K562 (cell line): ENCODE measurements at places on chromosomes 1 and 21. TPM values are rescaled to one million over a fixed set of nuclear protein-coding genes. Genes with fewer than 3 reads are reported as not detected.
A peak's percentile ranks its signal among the peaks of the same experiment; 100 is the strongest.

GRCh38 chr21:29194847-29195246 lies 64.4 kb downstream of the MAP3K7CL start:
- DNase-seq = no peak

DNA sequence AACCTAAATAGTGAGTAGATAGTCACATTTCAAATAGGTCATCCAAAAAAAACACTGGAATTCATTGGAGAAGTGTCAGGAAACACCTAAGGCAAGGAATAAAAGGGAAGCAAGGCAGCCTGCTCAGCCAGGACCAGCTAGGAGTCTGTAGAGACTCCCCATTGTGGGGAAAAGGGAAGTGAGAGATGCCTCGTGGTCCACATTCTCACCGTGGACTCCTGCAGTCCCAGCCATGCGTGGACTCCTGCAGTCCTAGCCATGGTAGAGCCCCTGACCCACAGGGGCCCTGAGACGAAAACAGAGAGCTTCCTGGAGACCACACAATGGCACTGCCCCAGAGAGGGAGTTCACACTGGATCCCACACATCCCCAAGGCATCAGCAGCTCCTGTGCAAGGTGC lies 97.5 kb downstream of the LRIG2 start:
- no peak for DNase-seq

DNA sequence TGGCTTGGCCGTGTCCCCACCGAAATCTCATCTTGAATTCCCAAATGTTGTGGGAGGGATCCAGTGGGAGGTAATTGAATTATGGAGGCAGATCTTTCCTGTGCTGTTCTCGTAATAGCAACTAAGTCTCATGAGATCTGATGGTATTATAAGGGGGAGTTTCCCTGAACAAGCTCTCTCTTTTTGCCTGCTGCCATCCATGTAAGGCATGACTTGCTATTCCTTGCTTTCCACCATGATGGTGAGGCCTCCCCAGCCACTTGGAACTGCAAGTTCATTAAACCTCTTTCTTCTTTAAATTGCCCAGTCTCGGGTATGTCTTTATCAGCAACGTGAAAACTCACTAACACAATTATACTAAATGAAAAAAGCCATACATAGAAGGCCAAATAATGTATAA lies 101.3 kb upstream of the LYPLAL1 start:
- no peak for DNase-seq

DNA sequence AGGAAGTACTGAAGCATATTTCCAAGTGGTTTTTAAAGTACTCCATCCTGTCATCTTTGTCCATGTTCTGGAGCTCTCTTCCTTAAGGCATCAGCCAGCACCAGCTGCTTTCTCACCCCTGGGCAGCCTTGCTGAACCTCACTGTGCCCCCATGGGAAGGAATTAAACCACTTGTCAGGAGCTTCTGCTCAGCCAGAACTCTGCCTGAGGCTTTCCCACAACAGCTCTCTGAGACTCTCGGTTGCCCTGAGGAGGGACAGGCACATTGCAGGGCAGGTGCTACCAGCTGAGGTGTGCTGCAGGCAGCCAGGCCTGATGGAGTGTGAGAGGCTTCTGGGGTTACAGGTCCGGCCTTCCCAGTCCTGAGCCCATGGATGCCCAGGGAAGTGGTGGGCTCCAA lies 30.9 kb downstream of the FAM163A start:
- DNase-seq = no peak

DNA sequence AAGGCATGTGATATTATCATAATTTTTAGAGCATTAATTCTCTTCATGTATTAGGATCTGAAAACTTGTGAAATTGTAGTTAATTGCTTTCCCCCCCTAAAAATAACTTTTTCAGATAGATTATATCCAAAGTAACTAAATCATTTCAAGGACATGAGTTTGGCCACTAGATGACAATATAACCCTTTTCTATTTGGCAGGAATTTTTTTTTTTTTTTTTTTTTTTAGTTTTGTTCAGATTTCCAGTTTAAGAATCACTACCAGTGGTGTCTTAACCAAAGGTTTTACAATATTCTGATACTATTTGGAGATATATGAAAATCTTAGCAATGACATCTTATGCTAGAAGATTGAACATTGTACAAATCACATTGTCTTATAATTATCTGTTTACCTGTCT lies 370.8 kb downstream of the AMY1C start:
- DNase-seq = no peak

GRCh38 chr1:155777582-155777981 lies 79.4 kb downstream of the GON4L start:
- no peak for DNase-seq

DNA sequence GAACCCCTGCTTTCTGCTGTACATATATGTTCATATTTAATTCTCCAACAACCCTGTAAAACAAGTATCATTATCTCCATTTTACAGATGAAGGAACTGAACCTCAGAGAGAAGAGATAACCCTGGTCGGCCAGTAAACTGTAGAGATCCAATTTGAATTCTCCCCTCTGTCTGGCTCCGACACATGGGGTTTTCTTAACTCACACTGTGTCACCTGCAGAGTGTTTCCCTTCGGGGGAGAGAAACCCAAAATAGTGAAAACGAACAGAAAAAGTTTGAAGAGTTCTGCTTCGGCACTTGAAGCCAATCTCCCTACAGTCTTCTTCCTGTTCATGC lies 17.4 kb upstream of the BCAR3 start:
- DNase-seq = no peak

DNA sequence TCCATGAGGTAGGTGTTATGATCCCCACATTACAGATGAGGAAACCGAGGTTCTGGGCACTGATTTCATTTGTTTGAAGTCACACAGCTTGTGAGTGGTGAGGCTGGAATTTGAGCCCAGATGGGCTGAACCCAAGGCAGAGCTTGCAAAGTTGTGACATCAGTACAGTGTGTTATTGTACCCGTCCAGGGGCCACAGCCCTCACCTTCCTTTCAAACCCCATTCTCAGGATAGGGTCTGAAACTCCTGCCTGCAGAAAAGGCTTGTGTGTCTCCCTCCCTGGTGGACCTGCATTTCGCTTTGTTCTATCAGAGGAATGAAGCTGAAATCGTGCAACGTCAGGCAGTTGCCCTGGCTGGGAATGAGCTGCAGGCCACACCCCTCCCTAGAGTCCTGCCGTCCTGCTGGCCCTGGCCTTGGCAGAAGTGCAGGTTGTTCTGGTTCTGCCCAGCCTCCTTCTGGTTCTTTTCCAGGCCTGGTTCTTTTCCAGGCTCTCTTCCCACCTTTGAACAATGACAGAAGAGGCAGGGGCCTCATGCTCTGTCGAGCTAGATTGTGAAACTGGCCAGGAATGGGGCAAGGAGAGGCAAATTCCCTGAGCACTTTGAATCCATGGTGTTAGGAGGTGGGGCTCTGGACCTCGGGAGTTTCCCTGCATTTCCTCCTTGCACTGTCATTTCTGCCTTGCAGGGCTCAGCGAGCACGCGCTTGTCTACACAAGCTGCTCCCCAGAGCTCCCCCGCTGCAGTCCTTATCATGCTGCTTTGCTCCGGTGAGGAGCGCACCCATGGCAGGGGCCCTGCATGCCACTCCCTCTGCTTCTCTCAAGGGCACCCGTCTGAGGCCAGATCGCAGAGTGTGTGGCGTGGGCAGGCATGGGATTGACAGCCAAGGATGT lies 8.2 kb upstream of the MYOM3 start:
- no peak for DNase-seq

DNA sequence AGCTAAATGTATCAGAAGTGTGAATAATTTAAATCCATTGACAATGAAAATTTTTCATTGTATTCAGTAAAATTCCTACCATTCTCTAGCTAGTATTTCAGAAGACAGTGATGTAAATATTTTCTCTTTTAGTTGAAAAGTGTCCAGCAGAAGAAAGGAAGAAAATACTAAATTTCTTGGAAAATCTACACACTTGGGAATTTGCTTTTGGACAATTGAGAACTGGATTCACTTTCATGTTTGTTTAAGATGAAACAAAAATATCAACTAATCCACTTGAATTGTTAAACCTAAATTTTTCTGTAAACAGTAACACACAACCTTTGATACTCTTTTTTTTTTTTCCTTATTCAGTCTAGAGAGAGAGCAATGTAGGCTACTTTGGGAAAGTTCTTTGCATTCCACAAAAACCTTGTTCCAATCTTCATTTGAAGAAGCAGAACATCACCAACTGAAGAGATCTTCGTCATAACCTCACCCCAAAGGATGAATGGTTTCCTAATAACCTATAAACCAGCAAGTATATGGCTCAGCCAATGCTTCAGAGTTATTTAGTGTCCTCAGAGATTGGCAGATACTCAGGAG lies 155.1 kb upstream of the GORAB start:
- DNase-seq = no peak

DNA sequence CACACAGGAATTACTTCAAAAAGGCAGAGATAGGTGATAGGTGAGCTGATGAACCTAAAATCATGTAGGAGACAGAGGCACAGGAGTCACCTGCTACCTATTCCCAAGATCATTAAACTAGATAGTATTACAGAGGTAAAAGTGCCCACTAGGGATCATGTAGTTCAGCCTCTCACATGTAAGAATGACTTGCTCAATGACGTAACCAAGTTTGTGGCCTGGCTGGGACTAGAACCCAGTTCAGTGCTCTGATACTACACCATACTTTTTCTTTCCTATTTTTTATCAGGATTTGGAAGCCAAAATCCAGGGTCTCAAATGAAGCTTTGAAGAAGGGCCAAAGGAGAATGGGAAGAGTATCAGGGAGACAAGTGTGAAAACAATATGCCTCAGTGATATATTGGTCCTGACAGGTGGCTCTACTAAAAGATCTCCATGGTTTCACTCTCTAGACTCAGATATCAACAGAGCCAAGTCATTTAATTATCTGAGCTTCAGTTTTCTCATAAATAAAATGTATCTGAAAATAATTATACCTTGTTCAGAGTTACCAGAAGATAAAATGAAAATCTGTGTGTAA lies 87.3 kb upstream of the SLFNL1 start:
- DNase-seq = no peak

DNA sequence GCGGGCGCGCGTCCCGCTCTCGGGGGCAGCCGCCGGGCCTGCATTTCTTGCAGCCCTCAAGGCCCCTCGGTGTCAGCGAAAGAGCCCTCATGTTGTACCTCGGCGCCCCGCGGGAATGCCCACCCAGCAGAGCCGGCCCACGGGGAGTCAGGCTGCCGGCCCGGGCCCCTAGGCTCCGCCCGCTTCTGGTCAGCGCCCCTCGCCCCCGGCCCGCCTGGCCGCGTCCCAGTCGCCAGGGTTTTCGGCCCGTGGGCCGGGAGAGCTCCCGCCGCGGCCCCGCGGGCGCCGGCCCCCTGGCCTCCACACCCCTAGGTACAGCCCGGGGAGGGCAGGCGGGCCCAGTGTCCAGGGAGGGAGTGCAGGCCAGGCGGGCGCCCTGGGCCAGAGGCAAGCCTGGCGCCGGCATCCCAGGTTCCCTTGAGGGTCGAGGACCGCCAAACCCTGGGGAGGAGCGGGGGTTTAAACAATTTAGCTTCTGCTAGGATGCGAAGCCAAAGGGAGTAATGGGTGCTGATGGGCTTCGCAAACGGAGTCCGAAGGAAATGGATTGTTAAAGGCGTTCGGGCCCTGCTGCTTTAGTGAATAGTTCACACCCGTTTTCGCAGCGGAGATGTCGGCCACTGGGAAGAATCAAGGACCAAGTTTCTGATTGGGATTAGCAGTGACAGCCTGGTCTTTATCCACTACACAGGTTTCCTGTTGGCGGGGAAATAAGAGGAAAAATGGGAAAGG lies 486 bp upstream of the KCNA3 start:
- no peak for DNase-seq

Gene DEPDC1
- 24.0 and 25.2 TPM in 2 replicates for total RNA-seq

- no peak for DNase-seq
Measured at GRCh38 chr1:103489935-103490334, 35.6 kb upstream of the RNPC3 start.

- no peak for DNase-seq
Measured at GRCh38 chr21:44967082-44968047, 27.5 kb downstream of the SLX9 start.

Gene CDCP2
- not detected in 2 replicates for total RNA-seq

DNA sequence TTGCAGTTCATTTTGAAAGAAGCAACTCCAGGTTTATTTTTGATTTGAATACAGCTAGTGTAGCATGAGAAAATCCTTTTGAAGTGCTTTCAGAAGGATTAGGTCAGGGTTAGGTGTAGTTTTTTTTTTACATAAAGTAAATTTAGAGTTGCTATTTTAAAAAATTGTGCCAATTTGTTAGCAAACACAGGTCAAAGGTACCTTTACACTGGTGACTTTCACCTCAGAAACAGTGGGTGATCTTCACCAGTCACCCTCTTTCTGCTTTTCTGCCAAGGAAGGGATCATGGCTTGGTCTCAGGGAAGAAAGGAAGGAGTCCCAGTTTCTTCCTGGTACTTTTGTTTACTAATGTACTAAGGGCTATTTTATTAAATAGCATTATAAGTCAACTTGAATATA lies 111.5 kb downstream of the SDCCAG8 start:
- DNase-seq = no peak

GRCh38 chr1:76138217-76138616 lies 63.7 kb downstream of the ST6GALNAC3 start:
- DNase-seq = no peak

Gene IGSF9
- total RNA-seq = 0.29 and 0.34 TPM in 2 replicates

DNA sequence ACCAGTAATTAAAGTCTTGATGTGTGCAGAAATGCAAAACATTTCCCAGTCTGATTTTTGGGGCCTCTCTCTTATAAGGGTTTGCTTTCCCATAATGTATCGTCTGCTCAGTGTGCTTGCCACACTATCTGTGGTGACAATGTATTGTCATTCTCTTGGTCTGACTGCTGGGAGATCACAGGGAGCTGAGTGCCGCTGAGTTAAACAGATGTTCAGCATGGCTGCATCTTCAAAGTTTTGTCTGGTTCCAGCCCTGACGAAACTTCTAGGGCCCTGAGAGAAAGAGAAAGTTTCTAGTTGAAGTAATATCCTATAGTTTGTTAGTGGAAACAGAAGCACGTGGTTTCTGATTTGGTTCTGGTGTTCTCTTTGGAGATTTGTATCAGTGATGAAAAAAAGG lies 42.6 kb downstream of the DNM3 start:
- DNase-seq = no peak

Gene ADAM30
- not detected in 2 replicates for total RNA-seq

Gene TMEM269
- 0.27 and 0.34 TPM in 2 replicates for total RNA-seq

- no peak for DNase-seq
Measured at GRCh38 chr1:184595596-184595995, 159.1 kb downstream of the EDEM3 start.

Gene ALPL
- total RNA-seq = 0.22 and 0.38 TPM in 2 replicates

- DNase-seq = no peak
Measured at GRCh38 chr1:2322065-2322571, 69.2 kb downstream of the MORN1 start.

Gene C1orf87
- total RNA-seq = not detected in 2 replicates

DNA sequence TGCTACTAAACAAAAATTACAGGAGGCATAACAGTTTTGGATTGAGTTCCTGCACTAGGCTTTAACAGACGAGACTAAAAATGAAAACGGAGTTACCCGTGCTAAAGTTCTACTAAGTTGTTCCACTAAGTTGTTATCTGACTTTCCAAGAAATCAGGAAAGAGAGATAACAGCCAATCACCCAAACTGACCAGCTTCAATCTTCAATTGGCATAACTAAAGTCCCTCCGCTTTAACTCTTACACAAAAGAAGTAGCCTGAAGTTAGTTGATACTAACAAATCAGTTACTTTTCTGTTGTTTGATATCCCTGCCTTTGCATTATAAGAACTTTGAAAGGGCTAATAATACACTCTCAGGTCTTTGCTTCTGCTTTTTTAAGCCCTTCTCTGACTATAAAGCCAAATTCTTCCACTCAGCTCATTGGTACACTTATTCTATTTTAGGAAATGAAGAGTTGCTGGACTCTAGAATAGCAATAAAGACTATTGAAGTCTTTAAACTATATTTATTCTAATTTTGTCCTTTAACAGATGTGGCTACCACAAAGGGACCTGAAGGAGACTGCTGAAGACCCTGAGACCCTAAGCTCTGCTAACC lies 61.3 kb downstream of the TESK2 start:
- no peak for DNase-seq

GRCh38 chr1:152654110-152654509 lies 9.1 kb upstream of the LCE2D start:
- peak; percentile 65 for DNase-seq

Gene ERVH48-1
- total RNA-seq = 0.09 TPM in 1 of 2 replicates, not detected in the other
